NCI-H2081 treated with DMSO at 0.1 percent for 48 hours (cell line): ENCODE measurements at places on chromosomes 1 and 21.

DNA sequence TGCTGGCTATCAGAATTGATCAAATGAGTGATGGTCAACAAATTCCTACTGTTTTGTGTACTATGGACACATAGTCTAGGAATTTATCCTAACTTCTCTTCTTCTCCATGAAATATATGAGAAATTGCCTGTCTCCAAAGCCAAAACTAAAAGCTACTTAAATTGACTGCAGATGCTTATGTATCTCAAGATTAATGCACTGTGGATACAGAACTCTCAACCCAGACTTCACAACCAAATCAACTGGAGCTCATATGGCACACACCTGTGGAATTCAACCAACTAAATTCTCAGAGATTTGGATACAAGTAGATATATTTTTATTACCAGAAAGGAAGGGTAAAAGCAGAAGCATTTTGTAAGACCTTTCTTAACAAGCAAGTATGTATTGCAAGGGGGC is 566.1 kb downstream of the LTN1 start:
- no peak for DNase-seq

DNA sequence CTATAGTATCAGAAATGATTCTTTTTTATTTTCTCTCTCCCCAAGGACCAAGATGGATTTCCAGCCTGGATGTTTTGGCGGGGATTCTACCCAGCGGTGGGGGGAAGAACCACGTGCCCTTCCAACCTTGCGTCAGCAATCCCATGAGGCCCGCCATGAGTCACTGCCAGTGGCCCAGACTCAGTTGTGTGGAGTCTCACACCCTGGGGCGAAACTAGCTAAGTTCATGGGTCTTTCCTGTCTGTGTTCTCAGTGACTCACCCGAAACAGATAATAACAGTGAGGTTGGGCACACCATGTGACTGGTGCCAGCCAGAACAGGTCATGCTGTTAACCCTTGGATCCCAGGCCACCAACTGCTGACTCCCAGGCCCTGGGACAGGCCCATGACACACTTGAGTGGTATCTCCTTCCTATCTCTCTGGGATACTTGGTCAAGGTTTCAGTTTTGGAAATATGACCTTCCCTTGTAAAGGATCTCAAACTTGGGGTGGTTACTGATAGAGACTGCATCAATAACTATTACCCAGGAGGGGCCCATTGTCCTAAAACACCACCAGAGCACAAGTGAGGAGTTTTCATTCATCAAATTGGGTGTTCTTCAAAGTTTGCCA is 98.0 kb upstream of the DUSP10 start:
- no peak for DNase-seq

GRCh38 chr21:30232011-30232410 is 16.1 kb upstream of the CLDN8 start:
- no peak for DNase-seq

GRCh38 chr1:95407131-95407885 is 173.3 kb downstream of the RWDD3 start:
- no peak for DNase-seq

DNA sequence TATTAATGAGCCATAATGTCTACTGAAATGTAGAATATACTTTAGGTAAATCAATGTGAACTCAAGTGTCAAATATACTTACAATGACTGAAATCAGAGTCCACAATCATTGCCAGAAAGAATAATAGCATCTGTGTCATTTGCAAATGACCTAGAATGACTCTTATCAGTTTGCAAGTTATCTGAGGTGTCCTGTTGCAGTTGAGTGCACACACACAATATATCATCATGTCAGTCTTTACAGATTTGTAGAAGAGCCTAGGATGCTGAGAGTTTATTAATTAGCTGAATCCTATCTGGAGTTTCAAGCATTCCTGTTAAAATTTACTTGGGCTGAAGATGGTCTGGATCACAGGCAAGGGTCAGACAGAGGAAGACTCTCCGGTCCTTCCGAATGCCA is 324.0 kb upstream of the GREM2 start:
- no peak for DNase-seq

DNA sequence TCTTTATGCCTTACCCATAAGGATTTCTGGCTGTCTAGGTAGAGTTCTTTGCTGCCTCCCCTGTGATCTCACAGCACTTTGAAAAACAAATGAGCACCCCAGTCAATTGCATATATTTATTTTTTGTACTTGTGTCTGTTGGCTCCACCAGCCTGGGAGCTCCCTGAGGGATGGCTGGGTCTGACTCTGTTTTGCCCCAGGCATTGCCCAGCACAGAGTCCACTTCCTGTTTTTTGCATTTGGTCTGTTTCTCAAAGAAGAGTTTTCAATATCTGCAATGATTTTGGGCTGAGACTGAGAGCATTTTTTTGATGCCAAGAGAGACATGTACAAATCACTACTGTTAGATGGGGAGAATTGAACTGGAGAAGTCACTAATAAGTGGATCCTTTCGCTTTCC is 125.0 kb downstream of the FOXD2 start:
- DNase-seq = no peak

- DNase-seq = no peak
Observed at GRCh38 chr1:201562257-201562656, 23.3 kb downstream of the NAV1 start.

- DNase-seq = no peak
Observed at GRCh38 chr1:94755675-94756074, 64.5 kb upstream of the SLC44A3 start.

DNA sequence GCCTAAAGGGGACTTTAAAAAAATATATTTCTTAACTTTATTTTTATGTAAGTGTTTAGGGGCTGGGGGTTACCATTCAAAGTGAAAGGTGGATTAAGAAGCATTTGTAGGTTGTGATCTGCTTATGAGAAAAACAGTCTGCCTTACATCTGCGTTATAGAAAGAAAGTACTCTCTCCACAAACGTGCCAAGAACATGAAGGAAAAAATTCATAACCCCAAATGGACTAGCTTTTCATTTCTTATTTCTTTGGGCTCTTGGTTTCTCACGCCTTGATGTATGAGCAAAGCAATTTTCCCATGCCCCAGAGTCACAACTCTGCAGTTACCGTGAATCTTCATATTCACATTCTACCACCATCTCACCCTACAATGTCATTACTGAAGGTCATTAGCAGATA is 1165.1 kb upstream of the ADGRL4 start:
- no peak for DNase-seq

DNA sequence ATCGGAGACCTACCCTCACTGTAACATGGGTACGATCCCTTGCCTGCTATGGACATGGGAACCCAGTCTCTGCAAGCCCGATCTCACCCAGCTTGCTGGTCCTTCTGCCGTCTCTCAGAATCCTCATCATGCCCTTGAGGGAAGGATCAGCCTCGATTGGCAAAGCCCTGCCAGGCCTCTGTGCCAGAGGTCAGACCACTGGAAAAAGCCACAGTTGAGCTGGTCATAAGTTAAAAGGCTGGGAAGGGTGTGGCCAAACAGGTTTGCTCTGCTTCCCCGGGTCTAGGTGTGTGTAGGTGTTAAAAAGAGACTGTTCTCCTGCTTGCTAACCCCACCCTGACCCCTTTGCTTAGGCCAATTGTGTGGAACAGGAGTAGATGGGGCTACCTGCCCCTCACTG is 19.5 kb upstream of the PADI3 start:
- no peak for DNase-seq

DNA sequence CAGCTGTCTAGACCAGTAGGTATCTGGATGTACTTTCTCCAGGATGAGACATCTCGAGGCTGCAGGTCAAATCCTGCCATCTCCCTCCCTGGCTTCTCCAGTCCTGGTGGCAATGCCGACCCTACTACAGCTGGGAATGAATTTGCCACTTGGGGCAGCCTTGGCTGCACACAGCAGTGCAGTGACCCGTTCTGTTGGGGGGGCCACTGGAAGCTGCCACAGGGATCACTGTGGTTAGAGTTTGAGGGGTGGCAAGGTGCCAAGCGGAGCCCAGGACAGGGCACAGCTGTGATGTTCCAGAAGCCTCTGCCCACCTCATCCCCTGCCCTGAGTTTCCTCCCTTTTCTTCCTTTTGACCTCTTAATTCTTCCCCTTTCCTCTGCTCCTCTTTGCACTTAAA is 17.1 kb downstream of the COL6A2 start:
- DNase-seq = no peak

- DNase-seq = no peak
Observed at GRCh38 chr21:27532076-27532475, 565.2 kb upstream of the ADAMTS5 start.

GRCh38 chr1:24364975-24365678 is 46.0 kb downstream of the GRHL3 start:
- no peak for DNase-seq

DNA sequence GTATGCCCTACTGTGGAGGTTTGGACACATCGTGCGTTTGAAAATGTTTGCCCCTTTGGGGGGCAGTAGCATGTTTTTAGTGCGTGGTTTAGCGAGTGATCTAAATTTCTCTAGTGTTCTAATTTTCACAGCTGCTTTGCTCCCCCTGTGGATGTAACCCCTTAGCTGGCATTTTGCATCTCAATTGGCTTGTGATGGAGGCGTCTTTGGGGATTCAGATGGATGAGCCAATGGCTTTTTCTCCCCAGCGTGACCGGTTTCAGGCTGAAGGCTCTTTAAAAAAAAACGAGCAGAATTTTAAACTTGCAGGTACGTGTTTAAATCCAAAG is 836 bp downstream of the CDC7 start:
- peak; percentile 59 for DNase-seq

DNA sequence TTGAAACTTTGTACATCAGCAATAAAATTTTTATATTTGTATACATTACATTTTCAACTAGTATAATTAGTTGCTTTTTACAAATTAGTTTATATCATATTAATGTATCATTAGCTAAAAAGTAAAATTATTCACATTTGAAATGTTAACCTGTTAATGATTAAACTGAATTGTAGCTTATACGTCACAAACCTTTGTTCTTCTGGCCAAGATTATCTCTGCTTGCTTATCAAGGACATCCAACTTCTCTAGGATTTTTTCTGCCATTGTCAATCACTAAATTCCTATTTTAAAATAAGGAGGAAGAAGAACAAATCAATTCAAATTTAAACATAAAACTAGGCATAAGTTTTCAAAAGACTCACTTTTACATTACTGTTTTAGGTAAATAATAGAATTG is 7.8 kb downstream of the C1orf141 start:
- no peak for DNase-seq

DNA sequence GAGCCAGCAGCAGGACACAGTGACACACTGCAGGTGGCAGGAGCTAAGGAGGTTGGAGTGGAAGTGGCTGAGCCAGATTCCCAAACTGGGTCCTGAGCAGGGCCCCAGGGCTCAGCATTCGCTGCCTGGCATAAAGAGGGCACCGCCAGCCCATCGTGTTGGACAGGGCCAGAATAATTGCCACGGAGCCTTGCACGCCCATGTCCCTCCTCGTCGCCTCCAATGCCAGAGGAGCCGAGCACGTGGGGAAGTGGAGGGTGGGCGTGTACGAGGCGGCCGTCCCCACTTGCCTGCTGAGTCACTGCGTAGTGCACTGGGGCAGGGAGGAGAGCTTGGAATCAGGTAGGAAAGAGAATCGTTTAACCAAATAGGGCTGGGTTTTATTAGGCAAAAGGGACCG is 26.1 kb upstream of the LRRC47 start:
- no peak for DNase-seq

DNA sequence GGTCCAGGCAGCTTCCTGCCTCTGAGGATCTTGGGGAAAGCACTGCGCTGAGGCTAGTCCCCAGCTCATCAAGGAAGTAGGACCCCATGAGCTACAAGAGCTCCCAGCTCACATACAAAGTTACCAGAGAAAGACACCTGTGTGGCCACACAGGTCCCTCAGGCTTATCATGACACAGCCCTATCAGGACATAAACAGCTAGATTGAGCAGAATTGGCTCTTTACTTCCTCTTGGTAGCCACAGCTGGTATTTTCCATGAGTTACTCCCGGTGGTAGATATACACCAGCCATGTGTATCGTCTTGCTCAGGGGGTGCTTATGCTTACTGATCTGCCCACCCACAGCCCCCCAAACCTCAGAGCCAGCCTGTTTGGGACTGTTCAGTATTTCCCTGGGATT is 1.2 kb downstream of the LENEP start:
- no peak for DNase-seq

DNA sequence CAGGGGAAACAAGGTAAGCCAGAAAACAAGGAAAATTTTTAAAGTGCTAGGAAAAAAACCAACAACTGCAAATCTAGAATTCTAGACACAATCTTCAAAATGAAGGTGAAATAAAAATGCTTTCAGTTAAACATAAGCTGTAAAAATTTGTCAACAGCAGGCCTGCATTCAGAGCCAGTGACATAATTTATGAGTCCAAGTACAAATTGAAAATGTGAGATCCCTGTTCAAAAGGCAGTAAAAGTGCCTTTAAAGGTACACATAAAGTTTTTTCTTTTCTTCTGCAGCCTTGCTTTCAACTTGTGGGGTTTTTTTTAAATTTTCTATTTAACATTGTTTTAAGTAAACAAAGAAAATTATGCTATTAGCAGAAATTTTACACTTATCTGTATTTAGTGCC is 37.4 kb downstream of the DENND2C start:
- no peak for DNase-seq
